COR-L47 (cell line): ENCODE measurements at places on chromosomes 7 and 10.

DNA sequence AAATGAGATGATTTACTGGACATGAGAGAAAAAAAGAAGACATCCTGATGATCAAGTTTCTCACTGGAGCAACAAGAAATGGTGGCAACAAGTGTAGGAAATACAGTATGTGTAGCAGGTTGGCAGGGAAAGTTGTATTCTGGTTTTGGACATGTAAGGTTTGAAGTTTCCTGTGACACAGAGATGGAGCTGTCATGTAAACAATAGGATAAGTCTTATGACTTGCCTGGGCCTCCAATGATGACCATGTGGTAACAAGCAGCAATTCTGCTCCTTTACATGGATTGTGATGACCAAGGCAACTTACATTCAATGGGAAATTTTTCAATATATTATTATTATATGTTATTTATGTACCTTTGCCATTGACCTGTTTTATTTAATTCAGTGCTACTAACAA lies 125.4 kb downstream of the KMT2E start:
- DNase-seq = no peak

DNA sequence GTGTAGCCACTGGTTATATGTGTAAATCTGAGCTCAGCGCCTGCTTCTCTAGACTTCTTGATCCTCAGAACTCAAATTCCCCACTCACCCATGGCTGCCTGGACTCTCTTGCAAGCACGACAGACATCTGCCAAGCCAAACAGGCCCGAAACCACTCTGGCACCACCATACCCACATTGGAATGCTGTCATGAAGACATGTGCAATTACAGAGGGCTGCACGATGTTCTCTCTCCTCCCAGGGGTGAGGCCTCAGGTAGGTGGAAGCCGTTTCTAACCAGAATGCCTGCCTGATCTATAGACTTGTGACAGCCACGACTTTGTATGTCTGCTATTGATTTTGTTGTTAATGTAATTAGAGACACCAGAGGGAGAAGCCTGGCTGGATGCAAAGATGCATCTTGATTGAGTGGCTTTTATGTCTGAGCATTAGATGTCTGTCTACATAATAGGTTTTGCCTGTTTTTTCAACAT lies 4.0 kb downstream of the BAMBI start:
- no peak for DNase-seq

DNA sequence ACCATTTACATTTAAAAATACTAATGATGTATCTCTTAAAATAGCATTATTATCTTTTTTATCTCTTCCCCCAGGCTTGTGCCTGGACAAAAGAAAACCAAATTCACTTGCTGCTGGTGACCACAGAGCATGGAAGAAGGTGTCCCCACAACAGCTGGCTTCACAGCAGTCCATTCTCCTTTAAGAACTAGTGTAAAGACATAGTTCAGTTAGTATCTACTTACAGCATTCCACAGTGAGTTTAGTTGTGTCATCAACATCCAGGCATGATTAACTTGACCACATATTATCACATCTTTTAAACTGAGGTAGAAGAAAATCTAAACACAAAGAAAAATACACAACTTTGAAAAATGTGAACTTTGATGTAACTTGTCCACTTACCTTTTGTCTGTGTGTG lies 55.0 kb downstream of the LRRC17 start:
- DNase-seq = no peak

DNA sequence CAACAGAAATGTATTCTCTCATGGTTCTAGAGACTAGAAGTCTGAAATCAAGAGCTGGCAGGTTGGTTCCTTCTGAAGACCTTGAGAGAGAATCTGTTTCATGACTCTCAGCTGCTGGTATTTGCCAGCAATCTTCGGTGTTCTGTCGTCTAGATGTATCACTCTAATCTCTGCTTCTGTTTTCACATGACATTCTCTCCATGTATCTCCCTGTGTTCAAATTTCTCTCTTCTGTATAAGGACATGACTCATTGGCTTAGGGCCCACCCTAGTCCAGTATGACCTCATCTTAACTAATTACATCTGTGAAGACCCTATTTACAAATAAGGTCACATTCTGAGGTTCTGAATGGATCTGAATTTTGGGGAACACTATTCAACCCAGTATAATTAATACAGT lies 82.3 kb downstream of the ANKRD7 start:
- no peak for DNase-seq

DNA sequence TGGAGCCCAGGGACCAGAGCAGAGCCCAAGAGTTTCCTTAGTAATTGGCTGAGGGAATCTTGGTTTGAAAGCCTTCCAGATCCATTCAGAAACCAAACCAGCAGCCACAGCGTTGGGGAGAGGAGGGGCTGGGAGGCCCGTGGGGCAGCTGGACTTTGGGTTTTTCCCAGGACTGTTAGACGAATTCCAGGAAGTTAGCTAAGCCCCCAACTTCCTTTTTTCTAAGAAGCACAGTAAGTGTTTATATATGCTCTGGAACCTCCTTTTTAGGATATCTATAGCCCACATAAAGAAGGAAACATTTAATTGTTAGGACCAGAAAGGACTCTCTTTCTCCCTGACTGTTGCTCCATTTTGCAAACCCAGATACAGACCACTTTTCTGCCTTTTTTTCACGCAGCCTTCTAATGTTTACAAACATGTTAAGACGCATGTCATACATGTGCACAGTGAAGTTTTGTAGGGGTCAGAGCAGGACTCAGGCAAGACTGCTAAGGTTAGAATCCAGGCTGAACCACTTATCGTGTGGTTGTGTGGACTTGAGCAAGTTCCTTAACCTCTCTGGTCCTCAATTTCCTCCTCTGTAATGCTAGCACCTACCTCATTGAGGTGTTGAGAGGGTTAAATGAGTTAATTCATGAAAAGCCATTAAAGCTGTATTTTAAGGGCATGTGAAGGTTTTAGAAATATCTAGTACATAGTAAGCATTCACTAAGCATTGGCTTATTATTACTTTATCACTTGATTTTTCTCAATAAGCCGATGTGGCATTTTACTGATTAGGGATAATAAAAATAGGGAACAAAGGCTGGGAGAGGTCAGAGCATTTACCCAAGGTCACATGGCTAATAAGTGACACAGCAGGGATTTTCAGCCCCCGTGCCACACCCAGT lies 42.4 kb downstream of the TBATA start:
- no peak for DNase-seq

DNA sequence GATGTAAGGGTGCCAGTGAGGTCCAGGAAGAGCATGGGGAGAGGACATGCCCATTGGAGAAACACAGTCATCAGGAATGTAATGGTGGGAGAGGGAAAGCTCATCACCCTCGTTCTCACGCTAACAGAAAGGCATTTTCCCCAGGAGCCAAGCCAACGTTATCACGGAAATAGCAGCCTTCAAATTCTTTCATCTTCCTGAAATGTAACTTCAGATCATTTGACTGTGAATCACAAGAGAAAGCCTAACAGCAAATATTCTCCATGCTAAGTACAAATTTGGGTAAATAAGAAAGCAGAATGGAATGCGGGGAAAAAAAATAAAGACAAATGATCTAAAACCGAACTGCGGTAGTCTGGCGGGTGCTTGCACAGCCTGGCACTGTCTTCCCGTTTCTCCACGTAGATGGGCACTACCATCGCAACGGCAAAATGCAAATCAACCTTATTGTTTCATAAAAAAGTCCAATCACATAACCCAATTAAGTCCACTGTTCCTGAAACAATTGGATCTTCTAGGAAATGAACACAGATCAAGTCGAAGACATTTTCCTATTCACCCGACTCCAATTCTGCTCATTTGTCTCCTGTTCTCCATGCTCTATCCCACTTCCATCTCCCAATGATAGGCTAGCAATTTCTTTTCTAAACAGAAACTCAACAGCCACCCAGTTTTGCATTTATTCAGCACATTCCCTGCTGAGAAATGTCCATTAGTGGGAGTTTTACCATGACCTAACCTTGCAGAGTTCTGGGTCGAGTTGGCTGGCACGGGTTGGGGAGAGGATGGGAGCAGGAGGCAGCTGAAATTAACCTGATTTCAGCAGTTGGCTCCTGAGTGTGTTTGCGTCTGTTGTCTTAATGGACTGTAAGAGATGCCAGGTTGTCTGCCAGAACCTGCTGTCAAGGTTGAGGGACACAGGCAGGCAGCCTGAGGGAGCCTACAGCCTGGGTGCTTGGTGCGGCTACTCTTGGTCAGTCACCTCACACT lies 74.6 kb upstream of the FRMD4A start:
- DNase-seq = no peak

DNA sequence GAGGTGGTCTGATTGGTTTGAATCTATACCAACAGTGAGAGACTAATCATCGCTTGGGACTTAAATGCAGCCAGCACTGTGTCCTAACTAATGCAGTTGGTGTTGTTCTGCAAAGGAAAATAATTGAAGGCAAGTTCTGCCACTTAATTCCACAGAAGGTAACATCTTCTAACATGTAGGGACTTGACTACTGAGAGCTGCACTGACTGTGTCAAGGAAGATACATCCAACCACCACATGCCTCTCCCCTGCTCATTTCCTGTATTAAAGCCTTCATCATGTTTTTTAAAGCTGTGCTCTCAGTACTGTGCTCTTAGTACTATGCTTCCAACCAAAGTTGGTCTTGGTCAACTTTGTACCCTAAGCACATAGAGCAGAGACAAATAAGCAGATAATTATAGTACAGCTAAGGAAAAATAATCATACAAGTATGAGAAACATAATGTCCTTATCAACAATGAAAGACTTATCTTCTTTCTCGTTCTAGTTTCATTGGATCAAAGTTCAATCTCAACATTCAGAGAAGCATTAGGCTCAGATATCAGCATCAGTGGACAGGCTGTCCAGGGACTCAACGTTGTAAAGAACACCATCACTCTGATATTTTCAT lies 2.8 kb upstream of the CYP3A4 start:
- DNase-seq = no peak

DNA sequence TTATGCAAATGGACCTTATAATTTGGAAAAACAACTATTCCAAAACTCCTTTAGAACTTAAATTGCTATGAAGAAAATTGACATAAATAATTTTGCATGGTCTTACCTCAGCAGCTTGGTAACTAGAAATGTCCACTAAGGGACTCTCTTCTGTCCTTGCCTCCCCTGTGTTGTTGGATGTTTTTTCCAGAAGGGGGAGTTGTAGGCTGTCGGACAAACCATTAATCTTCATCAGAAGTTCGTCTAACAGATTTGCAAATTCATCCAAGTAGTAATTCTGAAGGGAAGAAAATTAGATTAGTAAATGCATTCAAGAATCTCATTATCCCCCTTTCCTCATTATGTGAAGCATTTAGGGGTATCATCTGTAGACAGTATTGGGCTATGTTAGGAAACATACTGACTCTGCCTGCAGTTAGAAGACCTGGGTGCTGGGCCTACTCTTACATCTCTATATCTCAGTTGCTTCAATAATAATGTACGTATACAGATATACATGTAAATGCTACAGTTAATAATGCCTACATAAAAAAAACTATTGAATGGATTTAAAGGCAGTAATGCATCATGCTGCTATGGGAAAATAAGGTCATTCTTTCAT lies 155.6 kb downstream of the PKD1L1 start:
- DNase-seq = no peak

DNA sequence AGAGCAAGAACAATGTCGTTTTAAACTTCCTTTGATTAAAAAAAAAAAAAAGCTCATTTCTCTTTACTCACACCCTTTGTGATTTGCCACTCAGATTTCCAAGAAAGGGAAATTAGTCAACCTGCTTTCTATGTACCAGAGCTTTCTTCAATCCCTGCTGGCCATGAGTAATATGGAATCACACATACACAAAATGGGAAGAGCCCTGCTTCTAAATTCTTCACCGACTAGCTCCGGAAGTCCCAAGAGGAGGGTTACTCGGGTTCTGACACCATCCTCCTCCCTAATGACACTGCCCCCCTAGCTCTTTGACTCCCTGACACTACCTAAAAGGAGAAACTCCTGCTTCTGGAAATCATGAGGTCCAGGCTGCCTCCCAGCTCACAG lies 81.8 kb upstream of the SFMBT2 start:
- no peak for DNase-seq

DNA sequence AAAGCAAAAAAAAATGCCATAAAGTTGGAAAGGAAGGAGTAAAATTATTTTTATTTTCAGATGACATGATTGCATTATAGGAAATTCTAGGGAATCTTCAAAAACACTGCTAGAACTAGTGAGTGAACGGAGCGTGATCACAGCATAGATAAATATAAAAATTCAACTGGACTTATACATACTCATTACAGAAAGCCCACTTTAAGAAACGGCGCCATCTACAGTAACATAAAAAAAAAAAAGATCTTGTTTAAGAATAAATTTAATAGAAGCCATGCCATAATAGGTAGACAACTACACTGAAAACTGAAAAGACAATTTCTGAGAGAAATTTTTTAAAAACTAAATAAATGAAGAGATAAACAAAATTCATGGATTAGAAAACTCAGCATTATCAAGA lies 623.1 kb upstream of the MGMT start:
- no peak for DNase-seq

GRCh38 chr7:69696686-69697685 lies 98.7 kb downstream of the AUTS2 start:
- DNase-seq = no peak

DNA sequence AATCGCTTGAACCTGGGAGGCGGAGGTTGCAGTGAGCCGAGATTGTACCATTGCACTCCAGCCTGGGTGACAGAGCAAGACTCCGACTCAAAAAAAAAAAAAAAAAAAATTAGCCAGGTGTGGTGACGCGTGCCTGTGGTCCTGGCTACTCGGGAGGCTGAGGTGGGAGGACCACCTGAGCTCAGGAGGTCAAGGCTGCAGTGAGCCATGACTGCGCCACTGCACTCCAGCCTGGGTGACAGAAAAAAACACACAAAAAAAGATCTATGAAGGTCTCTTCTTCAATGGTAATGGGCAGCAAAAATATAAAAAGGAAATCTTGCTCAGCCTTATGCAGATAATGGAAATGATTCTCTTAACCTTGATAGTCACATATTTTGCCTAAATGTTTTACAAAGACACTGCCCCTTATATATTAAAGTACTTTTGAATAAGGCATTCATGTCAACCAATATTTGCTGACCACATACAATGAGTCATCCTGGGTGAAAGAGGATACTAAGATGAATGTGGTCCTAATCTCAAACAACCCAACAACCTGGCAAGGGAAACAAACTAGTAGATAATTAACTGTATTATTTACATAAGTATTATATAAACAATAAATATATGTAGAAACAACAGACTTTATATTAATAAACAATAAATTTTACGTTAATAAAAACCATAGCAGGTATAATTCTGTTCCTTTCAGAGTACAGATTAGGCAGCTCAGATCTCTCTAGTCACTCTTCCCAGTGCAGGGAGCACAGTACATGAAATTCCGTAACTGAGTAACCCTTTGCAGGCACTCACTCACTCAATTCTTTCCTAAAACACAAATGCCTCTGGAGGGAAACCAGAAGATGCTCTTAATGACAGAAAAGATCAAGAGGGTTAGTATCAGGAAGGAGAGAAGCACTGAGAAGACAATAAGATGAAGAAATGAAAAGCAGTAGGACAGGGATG lies 8.1 kb downstream of the TOMM7 start:
- DNase-seq = no peak

GRCh38 chr7:51366930-51367613 lies 50.5 kb upstream of the COBL start:
- DNase-seq = peak; percentile 43

DNA sequence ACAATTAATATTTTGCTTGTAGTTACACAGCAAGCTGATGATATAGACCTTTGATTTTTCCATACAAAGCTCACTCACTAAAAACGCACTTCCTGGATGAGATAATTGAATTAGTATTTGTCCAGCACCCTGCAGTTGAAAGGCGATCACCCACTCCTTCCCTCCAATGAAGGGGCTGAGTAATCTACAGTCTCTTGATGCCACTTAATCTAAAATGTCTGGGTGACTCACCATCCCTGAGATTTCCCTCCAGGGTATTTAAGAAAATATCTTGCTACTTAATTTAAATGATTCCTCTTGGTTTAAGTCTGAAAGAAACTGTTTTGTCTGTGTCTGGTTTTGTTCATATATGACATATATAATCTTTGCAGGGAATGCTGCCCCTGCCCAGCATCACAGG lies 515.3 kb downstream of the GRID1 start:
- DNase-seq = no peak
